ENCODE measurements at places on chromosomes 6 and 20. TPM values are rescaled to one million over a fixed set of nuclear protein-coding genes. Genes with fewer than 3 reads are reported as not detected.

Gene HLA-DRA
- under 0.01 TPM for total RNA-seq

Gene PI3
- not detected for total RNA-seq

Gene PRSS16
- total RNA-seq = not detected

Gene BCL2L1
- total RNA-seq = 38.6 TPM

Gene RAD21L1
- total RNA-seq = not detected

Gene EPPIN
- not detected for total RNA-seq

Gene CD24
- 0.38 TPM for total RNA-seq

Gene TASP1
- total RNA-seq = 6.3 TPM

DNA sequence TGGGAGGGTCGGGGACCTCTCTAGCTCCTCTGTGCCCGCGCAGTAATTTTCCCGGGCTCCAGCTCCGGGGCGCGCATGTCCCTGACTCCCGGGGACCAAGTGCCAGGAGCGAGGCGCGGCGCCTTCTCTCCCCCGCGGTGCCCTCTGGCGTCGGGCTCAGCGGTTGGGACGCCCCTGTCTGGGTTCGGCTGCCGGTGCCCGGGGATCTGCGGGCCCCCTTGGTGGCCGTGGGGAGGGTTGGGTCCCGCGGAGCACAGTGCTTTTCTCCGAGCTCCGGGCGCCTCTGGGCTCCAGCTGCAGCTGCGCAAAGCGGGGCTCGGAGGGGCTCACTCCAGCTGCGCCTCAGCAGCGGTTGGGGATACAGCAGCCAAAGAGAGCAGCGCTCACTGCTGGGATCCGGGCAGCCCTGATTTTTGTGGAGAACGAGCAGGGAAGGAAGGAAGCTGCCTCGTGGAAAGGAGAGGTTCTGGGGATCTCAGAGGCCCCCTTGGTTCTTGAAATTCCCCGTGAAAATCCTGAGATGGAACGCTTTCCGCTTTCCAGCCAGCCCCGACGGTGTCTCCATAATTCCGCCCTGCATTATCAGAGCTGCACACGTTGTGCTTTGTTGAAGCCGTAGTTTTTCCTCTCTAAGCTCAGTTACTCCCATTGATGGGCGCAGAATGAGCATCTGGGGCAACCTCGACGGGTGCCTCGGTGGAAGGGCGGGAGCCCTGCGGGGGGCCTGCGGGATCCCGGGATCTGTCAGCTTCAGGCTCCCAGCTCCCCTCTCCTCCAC, 861 bp downstream of the PPP1R14C start:
- DNase-seq = no peak

GRCh38 chr6:105835373-105835772, 250.8 kb upstream of the PRDM1 start:
- DNase-seq = no peak

DNA sequence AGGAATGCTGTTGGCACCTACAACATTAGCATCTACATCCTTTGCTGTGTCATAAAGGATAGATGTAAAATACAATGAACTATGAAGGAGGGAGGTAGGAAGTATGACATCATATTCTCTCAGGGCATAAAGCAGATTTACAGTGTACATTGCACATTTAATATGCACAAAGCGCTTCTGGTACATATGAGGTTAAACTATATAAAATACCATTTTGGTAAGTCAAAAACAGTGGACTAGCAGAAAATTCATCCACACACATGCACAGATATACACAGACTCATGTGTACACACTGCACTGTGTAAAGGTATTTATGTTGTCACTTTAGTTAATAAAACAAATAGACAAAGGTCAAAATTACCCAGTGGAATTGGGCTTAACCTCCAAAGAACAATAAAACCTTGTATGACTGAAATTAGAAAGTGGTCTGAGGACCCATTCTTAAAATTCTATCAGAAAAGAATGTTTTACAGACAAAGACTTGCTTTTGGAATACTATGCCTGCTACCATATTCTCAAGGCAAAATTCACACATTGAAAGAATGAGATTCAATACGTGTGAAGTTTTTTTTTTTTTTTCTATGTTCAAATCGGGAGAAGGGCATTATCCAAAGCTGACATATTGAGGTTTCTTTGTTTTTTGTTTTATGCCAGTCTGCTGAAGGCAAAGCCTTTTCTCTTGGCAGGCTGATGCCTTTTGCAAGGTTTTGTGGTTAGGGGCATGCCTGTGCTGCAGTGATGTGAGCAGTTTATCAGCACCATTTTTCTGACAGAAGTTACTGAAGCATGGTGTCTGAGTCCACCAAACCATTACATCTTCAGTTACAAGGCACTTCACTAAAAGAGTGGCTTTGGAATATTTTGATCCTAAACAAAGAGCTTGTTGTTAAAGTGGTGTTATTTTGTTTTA, 199.0 kb downstream of the PLCB1 start:
- no peak for DNase-seq

DNA sequence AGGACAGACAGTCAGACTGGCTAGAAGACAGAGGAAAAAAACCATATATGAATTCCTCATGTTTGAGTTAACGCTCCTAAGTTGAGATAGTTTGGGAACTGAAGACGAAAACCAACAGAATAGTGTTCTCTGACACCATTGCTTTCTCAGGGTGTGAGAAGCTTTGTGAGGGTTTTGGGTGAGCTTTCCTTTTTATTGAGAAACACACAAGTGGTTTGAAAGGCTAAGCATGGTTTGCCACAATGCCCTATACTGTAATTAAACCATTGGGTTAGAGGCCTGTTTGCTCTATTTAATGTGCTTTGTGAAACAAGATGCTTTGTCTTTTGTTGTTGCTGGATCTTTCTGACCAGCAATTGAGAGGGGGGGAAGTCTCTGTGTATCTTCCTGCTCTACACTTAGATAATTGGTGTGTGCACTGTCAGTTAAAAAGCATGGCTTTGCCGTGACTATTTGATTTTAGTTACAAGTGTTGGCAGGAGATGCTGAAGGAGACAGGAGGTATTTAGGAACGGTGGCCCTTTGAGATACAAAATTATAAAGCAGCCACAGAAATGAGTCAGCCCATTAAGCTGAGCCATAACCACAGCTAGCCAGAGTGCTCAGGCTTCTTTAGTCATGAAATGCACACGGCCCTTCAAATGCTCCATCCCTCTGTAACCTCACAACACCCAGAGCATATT, 273.0 kb upstream of the PREP start:
- no peak for DNase-seq

GRCh38 chr6:55536391-55536956, 42.5 kb downstream of the HMGCLL1 start:
- DNase-seq = no peak

DNA sequence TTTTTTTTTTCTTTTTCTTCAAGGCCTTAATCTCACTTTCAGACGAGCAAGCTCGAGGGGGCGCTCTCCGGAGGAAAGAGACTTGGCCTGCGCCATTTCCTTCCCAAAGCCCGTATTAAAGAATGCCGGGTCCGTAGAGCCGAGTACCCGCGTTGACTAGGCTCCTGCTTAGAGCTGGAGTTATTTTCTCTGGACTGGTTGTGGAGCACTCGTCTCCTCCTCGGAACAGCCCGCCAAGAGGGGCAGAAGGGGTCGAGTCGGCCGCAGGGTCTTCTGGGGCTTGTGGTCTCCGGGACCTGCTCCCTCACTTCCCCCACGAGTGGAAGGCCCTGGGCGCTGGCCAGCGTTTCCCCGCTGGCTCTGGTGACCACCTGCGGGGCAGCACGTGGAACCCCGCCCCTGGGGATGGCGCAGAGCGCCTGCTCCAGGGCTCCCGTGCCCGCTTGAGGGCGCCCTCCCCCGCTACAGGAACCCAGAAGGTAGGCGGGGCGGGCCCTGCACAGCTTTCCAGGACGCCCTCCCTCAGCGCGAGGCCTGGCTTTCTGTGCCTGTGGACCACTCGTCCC, 2.7 kb upstream of the MEI4 start:
- DNase-seq = peak; percentile 47

DNA sequence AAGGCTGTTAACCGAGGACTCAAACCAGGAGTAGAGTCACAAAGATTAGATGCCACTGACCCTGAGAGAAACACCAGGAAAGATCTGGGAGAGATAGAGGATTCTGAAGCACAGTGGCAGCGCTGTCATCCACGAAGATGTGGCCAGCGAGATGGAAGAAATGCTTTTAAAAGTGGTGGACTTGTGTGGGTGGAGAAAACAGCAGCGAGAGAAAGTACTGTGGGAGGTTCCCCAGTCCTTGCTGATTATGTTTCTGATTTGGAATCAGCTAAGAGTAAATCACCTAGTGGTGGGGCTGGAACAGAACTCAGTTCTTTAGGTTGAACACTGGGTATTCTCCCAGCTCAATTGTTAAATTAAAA, 435 bp upstream of the ZNF322 start:
- DNase-seq = peak; percentile 50

DNA sequence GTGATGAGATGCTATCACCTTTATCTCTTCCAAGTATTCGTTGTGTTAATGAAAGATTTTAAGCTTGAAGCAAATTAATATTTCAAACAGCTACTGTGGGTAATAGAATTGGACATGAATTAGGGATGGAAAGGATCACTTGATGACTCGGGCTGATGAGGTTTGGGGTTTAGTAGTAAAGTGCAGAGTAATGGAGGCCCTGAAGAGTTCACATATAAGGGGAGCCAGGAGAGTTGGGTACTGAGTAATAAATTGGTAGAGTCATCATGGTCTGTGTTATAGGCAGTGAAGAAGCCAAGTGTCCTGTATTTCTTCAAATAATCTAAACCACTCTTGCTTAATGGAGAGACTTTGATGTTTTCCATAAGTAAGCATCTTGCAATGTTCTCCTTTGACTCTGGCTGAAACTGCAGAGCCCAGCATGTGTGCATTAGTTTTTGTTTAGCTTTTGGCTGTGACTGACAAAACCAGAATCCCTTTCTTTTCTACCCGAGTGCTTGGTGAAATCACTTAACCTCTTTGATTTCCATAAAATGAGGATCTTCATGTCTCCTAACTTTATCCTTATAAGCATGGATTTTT, 57.6 kb downstream of the L3MBTL3 start:
- no peak for DNase-seq

GRCh38 chr6:7996538-7997111, 67.6 kb downstream of the BLOC1S5 start:
- peak; percentile 95 for DNase-seq

DNA sequence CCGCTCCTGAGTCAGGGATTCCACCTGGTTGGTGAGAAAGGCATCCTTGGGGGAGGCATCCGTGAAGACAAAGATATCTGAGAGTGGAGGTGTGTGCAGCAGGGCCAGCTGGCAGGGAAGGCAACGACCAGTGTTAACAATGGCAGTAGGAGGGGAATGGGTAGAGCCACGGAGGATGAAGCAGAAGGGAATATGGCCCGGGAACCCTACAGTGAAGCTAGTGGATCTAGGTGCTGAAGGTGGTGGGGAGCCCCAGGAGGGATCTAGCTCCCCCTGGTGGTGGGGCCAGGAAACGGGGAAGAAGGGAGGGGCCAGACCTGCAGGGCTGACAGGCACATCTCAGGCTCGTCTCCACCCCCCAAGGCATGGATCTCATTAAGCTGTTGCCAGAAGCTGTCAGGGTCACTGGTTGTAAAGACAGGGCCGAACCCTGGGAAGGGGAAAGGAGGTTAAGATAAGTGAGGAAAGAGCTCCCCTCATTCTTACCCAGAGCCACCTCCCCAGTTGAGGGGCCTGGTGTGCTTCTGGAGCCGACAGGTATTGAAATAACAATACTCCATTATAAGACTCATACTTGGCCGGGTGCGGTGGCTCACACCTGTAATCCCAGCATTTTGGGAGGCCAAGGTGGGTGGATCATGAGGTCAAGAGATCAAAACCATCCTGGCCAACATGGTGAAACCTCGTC, 7.3 kb downstream of the VWA7 start:
- peak; percentile 67 for DNase-seq

DNA sequence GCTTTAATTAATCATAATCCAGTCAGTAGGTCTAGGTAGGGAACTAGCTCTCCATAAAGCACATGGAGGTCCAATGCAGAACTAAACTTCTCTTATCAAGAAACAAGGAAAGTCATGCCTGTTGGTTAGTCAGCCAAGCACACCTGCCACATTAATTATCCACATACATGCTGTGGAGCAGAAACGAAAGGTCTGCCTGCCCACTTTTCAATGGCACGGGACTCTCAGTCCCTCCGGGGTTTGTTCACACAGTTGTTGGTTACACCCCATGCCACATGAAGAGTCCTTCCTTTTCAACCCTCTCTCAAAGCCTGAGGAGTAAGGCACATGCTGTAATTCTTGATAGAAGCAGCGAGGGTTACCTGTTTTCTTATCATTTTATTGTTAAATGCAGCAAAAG, 1096.4 kb upstream of the MAP3K7 start:
- DNase-seq = no peak

DNA sequence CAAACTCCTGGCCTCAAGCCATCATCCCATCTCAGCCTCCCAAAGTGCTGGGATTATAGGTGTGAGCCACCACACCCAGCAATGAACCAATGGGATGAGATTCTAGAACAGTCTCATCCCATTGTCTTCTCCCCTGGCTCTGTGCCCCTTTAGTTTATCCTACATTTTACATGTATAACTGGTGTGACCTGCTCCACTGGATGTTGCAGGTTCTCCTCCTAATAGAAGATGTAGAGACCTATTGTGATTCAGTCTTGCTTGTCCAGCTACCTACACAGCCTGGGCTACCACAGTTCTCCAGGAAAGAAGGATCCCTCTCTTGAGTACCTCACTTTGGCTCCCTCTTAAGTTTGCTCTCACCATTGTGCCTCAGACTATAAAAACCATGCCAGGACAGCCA, 2.0 kb upstream of the FKBPL start:
- DNase-seq = no peak

GRCh38 chr6:24566020-24566767, 71.4 kb downstream of the ALDH5A1 start:
- DNase-seq = no peak

- no peak for DNase-seq
These were observed 94.7 kb downstream of the RTN4IP1 start for GRCh38 chr6:106534564-106534982.

DNA sequence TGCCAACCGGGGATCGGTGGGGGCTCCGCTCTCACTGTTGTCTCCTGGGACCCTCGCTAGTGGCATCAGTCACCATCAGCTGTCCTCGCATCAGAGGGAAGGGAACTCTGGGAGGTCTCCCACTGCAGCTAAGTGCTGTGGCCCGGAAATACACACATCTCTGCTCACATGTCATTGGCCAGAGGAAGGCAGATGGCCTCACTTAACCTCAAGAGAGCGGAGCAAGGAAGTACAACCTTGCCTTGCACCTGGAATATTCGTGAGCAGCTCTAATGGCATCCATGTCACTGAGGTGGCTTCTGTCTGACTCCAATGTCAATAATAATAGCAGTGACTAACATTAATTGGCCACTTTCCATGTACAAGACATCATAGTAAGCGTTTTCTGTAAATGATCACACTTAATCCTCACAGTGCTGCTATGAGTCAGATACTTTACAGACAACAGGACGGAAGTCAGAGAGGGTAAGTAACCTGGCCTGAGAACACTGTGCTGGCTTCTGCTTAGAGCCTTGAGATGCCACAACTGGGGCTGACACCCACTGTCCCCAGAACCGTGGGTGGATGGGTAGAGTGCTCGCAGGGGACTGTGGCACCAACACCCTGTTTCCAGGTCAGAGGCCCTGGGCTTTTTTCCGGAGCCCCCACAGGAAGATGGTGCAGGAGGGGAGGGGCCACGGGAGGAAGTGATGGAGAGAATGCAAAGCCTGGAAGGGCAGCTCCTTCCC, 6.0 kb downstream of the LHFPL5 start:
- peak; percentile 23 for DNase-seq

DNA sequence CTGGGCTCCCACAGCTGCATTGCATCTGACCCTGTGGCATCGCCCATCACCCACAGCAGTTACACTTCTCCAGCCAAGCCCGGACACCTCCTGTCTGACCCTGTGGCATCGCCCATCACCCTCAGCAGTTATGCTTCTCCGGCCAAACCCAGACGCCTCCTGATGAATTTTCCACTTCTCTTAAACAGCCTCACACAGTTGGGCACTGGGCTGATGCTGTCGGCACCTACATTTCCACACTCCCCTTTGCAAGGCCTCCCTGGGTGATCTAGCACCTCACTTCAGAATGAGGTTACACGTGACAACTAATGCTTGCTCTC, 175.2 kb upstream of the ARID1B start:
- DNase-seq = no peak
